ENCODE measurements at places on chromosomes 16 and 17.

DNA sequence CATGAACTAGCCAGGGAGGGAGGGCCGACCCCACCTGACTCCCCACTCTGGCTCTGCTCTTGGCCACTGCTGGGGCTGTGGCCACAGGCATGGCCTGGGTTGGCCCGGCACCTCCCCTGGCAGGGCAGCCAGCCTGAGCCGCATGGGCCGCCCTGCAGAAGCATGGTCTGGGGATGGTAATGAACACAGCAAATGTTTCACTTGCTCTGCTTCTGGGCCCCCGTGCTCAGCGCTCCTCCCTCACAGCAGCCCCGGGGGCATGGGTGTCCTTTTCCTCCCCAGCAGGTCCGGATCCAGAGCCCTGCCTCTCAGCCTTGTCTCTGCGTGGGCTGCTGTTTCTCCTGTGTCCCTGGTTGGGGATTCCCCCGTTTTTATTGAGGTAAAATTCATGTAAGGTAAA, 30.9 kb upstream of the KCNJ12 start:
- DNase-seq: no peak

- DNase-seq: no peak
Observed at GRCh38 chr16:11669380-11670146, 1.3 kb downstream of the SNN start.

DNA sequence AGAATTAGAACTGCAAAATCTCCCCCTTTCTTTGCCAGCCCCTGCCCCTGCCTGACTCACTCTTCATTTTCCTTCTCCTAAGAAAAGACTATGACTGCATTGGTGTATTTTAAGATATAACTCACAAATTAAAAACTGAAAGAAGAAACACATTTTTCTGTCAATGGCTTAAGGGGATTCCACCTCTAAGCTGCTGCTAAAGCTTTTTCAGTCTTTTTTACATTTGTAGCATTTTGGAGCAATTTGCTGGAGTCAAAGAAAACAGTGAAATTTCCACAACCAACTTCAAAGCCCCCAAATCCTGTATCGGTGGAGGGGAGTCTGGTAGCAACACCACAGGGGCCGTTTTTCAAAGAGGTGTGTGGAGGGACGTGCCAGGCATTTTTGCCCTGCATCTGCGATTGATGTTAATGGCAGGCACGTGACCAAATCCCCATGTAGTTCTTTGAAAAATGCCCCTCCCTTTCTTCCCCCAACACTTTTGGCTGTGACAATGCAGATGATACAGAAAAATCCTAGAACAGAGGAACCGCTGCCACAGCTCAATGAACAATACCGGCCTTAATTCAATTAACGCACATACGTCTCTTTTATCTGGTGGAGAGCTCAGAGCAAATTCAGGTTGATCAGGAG, 28.5 kb downstream of the MAF start:
- DNase-seq: no peak

GRCh38 chr16:30515275-30515674, 11.1 kb downstream of the ZNF768 start:
- DNase-seq: no peak

GRCh38 chr17:56597495-56597990, 4.0 kb downstream of the NOG start:
- no peak for DNase-seq

DNA sequence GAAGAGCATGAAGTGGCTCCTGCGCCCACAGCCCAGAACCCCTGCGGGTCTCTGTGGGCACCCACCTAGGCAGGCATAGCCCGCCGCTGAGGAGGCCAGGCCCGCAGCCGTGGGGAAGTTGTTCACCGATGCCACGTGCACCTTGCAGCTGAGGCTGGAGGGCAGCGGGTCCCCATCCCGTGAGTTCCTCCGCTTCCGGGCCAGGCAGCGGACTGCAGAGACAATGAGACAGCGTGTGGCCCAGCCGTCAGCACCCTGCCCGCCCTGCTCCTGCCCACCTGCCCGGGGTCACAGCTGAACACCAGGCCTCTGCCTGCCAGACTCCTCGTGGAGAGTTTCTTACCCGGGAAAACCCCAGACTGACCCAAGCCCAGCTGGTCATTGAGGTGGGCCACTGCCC, 5.5 kb downstream of the MVD start:
- DNase-seq: no peak

GRCh38 chr16:23280483-23280967, 21.6 kb upstream of the SCNN1B start:
- no peak for DNase-seq

All from natural killer cell treated with Interleukin-12 subunit alpha and Interleukin-12 subunit beta and Interleukin-15 and Interleukin-18, amount 100 ng/mL, for 72 hours (primary cell).